ENCODE measurements at places on chromosomes 11 and 22. TPM values are rescaled to one million over a fixed set of nuclear protein-coding genes. Genes with fewer than 3 reads are reported as not detected.

- H3K4me1 ChIP-seq = no peaks in the 10 kb centered on the region
- no peak overlapping the region for H3K4me3 ChIP-seq
- H3K36me3 ChIP-seq = no peaks in the 10 kb centered on the region
Measured at GRCh38 chr11:36619502-36619901, 21.5 kb upstream of the RAG2 start.

The LRRN4CL gene
- total RNA-seq = 2.5 TPM

- peak; percentile 41 for DNase-seq
- H3K27ac ChIP-seq = no peak overlapping the region
- H3K27me3 ChIP-seq = no peaks in the 10 kb centered on the region
- H3K36me3 ChIP-seq = no peaks in the 10 kb centered on the region
- H3K4me3 ChIP-seq = no peak overlapping the region
Measured at GRCh38 chr11:35303596-35304385, 115.6 kb downstream of the SLC1A2 start.

- H3K27ac ChIP-seq = no peak overlapping the region
- peaks cover 4% of the 10 kb centered on the region for H3K4me1 ChIP-seq
Measured at GRCh38 chr11:85831050-85831449, 20.1 kb upstream of the SYTL2 start.

- peaks cover 8% of the 10 kb centered on the region for H3K4me1 ChIP-seq
- H3K4me3 ChIP-seq = no peak overlapping the region
- H3K36me3 ChIP-seq = no peaks in the 10 kb centered on the region
- no peak for DNase-seq
- no peaks in the 10 kb centered on the region for H3K27me3 ChIP-seq
- no peak overlapping the region for H3K27ac ChIP-seq
Measured at GRCh38 chr22:33421859-33422258, 363.7 kb upstream of the SYN3 start.

DNA sequence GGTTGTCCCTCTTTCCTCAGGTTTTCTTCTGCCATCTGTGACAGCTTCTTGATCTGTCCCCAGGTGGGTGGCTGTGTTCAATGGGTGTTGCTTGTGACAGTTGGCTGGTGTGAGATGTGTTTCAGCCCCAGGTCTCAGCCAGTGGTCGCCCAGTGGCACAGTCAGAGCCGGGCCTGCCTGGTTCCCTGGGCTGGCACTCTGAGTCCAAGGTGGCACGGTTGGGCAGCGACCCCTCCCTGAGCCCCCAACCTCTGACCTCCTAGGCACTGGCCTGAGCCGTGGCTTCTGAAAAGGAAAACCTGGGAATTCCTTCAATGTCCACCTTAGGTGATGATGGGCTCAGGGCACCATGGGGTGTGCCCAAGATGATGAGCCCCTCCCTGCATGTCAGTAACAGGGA, 14.0 kb upstream of the PRODH start:
- no peaks in the 10 kb centered on the region for H3K4me1 ChIP-seq
- no peaks in the 10 kb centered on the region for H3K36me3 ChIP-seq
- DNase-seq = no peak
- H3K4me3 ChIP-seq = no peak overlapping the region
- H3K27ac ChIP-seq = no peak overlapping the region

The MMP3 gene
- not detected for total RNA-seq

The SLC22A6 gene
- total RNA-seq = not detected

- peaks cover 8% of the 10 kb centered on the region for H3K4me1 ChIP-seq
- H3K27me3 ChIP-seq = no peaks in the 10 kb centered on the region
- peak; percentile 35 for DNase-seq
- H3K36me3 ChIP-seq = no peaks in the 10 kb centered on the region
Measured at GRCh38 chr11:68142028-68142412, 20.8 kb upstream of the CHKA start.

DNA sequence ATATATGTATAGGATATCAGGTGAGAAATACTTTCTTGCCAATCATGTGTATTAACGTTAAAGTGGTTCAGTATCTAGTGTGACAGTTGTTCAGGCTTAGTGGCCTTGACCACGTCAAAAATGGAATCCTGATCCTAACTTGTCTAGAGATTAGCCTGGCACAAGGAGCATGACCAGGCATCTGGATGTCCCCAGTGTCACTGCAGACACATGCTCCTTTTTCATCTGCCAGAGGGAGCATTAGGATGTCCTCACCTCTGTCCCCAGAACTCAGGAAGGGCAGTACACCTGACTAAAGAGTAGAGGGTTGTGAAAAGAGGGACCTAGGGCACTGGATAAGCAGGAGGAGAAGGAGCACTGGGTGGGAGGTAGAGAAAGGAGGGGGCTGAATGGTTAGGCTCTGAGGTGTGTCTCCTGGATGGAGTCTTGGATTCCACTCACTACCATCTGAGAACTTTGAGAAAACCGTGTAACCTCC, 40.9 kb upstream of the GGTLC2 start:
- DNase-seq = no peak
- H3K4me1 ChIP-seq = no peaks in the 10 kb centered on the region

The IFITM10 gene
- total RNA-seq = 0.28 TPM

GRCh38 chr11:134978388-134979088, 566.5 kb upstream of the B3GAT1 start:
- no peak overlapping the region for H3K4me3 ChIP-seq
- H3K4me1 ChIP-seq = no peaks in the 10 kb centered on the region
- no peak for DNase-seq
- no peaks in the 10 kb centered on the region for H3K36me3 ChIP-seq

- no peaks in the 10 kb centered on the region for H3K36me3 ChIP-seq
- H3K4me1 ChIP-seq = no peaks in the 10 kb centered on the region
- no peak for DNase-seq
- H3K27ac ChIP-seq = no peak overlapping the region
Measured at GRCh38 chr11:44456544-44457300, 108.7 kb upstream of the CD82 start.

DNA sequence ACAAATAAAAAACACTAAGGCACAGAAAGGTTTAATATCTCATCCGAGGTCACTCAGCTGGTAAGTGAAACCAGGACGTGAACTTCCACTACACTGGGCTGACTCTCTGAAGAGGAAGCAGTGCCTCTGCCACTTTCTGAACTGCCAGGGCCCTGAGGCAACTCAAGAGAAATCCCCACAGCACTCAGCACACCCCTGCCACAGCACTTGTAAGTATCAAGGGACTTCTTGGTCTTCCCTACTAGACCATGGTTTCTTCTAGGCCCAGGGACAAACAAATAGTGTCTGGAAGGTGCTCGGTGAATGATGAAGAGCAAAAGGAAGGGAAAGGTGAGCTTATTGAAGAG, 49.7 kb downstream of the RPL27A start:
- peak overlapping the region; percentile 78 for H3K27ac ChIP-seq
- no peaks in the 10 kb centered on the region for H3K36me3 ChIP-seq
- peaks cover 82% of the 10 kb centered on the region for H3K4me1 ChIP-seq
- DNase-seq = no peak
- no peak overlapping the region for H3K4me3 ChIP-seq
- no peaks in the 10 kb centered on the region for H3K27me3 ChIP-seq

DNA sequence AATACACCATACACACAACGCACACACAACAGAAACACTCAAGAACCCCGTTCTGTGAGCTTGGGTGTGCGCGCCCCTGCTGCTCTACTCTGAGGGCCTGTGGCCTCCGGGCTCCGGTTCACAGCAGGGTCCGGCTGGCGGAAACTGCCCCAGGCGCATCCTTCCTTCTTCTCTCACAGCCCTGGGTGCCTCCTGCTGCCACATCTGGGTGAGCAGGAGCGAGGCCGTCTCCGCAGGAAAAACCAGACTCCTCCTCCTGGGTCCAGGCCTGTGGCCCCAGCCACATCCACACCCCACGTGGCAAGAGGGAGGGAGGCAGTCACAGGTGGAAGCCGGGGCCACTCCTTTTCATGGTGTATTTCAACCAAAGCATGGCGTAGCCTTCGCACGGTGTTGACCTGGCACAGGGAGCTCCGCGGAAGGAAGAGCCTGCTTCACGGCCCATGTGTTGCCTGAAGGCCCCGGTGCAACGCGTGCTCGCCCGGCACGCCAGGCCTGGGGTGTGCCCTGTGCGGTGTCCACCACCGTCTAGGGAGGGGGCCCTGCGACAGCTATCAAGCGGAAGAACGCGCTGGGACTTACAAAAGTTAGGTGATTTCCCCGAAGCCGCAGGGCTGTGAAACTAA, 1502.7 kb downstream of the TBC1D22A start:
- H3K27me3 ChIP-seq = no peaks in the 10 kb centered on the region
- H3K27ac ChIP-seq = no peak overlapping the region
- DNase-seq = no peak
- H3K4me3 ChIP-seq = no peak overlapping the region

- H3K27ac ChIP-seq = no peak overlapping the region
- H3K36me3 ChIP-seq = no peaks in the 10 kb centered on the region
- no peaks in the 10 kb centered on the region for H3K27me3 ChIP-seq
- no peaks in the 10 kb centered on the region for H3K4me1 ChIP-seq
- no peak for DNase-seq
- H3K4me3 ChIP-seq = no peak overlapping the region
Measured at GRCh38 chr22:42207918-42208317, 62.5 kb downstream of the TCF20 start.

GRCh38 chr22:26589367-26589844, 526 bp downstream of the TPST2 start:
- H3K4me3 ChIP-seq = peak overlapping the region; percentile 95
- H3K36me3 ChIP-seq = no peaks in the 10 kb centered on the region
- peak; percentile 23 for DNase-seq
- H3K4me1 ChIP-seq = peaks cover 48% of the 10 kb centered on the region
- no peaks in the 10 kb centered on the region for H3K27me3 ChIP-seq

The MN1 gene
- total RNA-seq = 8.3 TPM

DNA sequence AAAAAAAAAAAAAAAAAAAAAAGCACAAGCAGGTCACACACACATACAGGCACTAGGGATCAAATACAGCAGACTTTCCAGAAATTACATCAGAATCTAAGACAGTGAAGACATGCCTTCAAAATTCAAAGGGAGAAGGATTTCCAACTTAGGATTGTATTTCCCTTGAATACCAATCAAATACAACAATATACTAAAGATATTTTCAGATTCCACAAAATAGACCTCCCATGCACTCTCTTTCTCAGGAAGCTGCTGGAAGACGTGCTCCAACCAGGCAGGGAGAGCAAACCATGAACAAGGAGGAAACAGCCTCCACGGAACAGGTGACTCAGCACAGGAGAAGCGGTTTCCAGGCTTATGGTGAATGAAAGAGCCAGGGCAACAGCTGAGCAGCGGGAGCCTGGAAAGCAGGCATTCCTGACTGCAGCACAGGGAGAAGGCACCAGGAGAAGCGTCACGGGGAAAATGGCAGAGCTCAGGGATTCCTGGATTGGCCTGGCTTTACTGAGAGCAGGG, 32.0 kb downstream of the TMEM184B start:
- peaks cover 28% of the 10 kb centered on the region for H3K4me1 ChIP-seq
- no peak for DNase-seq
- no peak overlapping the region for H3K27ac ChIP-seq
- no peaks in the 10 kb centered on the region for H3K27me3 ChIP-seq
- no peak overlapping the region for H3K4me3 ChIP-seq

The TAF6L gene
- total RNA-seq = 9.2 TPM

- no peaks in the 10 kb centered on the region for H3K27me3 ChIP-seq
- H3K4me3 ChIP-seq = no peak overlapping the region
- no peaks in the 10 kb centered on the region for H3K36me3 ChIP-seq
- no peak for DNase-seq
Measured at GRCh38 chr11:66680966-66681645, 3.4 kb upstream of the RBM4B start.

- DNase-seq = no peak
- no peak overlapping the region for H3K4me3 ChIP-seq
- no peaks in the 10 kb centered on the region for H3K4me1 ChIP-seq
- H3K27ac ChIP-seq = no peak overlapping the region
- no peaks in the 10 kb centered on the region for H3K36me3 ChIP-seq
Measured at GRCh38 chr11:21811572-21811971, 381.3 kb upstream of the ANO5 start.

- H3K4me1 ChIP-seq = peaks cover 28% of the 10 kb centered on the region
- no peak overlapping the region for H3K27ac ChIP-seq
- H3K27me3 ChIP-seq = no peaks in the 10 kb centered on the region
Measured at GRCh38 chr11:68574308-68574707, 110.0 kb upstream of the GAL start.

GRCh38 chr22:20027966-20028854, 7.3 kb downstream of the TANGO2 start:
- peaks cover 8% of the 10 kb centered on the region for H3K36me3 ChIP-seq
- DNase-seq = no peak
- H3K27ac ChIP-seq = peak overlapping the region; percentile 71
- peaks cover 92% of the 10 kb centered on the region for H3K4me1 ChIP-seq
- no peaks in the 10 kb centered on the region for H3K27me3 ChIP-seq

DNA sequence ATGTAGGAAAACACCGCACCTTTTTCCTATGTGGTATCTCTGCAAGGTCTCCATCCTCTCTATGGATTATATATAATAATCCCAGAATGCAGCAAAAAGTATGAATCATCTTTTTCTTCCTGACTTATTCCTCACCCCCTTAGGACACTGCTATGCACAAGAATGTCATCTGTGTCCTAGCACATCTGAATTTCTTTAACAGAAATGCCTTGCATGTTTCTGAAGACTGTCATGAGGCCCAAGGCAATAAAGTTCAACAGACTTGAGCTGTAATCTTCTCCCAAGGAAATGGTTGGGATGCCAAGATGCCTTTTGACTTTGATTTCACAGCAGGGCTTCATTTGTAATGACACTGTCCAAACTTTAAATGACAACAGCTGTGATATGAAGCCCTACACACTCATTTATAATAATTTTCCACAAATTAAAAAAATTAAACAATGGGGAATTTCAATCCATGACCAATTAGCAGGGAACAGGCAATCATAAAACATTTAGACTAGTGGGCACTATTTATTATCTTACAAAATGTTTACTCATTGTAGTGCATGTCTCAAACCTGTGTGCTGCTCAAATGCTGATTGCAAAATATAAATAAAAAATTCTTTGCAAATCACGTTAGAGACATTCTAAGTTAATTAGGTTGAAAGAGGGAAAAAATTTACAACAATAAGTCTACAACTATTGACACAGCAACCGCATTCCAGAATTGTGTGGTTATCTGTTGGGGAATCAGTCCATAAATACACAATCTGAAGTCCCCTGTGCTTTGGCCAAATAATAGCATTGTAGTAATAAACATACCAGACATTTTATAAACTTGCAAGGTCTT, 242.3 kb downstream of the SWAP70 start:
- no peak overlapping the region for H3K4me3 ChIP-seq
- no peaks in the 10 kb centered on the region for H3K27me3 ChIP-seq
- no peaks in the 10 kb centered on the region for H3K4me1 ChIP-seq
- DNase-seq = no peak
- H3K36me3 ChIP-seq = no peaks in the 10 kb centered on the region

Measured in heart right ventricle (tissue), 16 donors.